ENCODE measurements at places on chromosomes 2 and 18.

DNA sequence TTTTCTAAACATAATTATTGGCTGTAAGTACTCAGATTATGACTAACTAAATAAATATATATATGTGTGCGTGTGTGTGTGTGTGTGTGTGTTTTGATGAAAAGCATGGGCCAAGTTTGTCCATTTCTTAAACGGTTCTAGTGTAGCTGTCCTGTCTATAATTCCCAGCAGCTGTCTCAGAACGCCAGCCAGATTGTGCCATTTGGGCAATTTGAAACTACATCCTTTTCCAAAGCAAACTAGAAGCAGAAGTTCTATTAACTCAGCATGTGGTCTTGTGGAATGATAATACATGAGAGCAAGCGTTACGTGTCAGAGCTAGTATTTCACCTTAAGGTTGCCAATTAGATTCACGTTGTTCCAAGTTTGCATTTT is 1.7 kb downstream of the ARHGAP28 start:
- DNase-seq, result no peak

GRCh38 chr2:209095432-209095831 is 328.4 kb upstream of the MAP2 start:
- no peak for DNase-seq

DNA sequence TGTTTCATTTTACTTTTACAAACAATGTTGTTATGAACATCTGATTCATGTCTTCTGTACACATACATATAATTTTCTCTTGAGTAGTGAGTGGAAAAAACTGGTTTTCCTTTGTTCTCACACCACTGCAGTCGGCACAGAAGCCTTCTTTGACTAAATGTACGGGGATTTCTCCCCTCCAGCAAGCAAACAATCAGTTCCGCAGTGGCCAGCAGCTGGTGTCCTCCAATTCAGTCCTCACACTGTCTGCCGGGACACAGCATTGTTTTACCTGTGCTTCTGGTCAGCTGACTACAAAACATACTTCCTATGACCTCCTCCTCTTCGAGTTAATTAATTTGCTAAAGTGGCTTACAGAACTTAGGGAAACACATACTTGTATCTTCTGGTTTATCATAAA is 202.8 kb downstream of the WDR7 start:
- no peak for DNase-seq

DNA sequence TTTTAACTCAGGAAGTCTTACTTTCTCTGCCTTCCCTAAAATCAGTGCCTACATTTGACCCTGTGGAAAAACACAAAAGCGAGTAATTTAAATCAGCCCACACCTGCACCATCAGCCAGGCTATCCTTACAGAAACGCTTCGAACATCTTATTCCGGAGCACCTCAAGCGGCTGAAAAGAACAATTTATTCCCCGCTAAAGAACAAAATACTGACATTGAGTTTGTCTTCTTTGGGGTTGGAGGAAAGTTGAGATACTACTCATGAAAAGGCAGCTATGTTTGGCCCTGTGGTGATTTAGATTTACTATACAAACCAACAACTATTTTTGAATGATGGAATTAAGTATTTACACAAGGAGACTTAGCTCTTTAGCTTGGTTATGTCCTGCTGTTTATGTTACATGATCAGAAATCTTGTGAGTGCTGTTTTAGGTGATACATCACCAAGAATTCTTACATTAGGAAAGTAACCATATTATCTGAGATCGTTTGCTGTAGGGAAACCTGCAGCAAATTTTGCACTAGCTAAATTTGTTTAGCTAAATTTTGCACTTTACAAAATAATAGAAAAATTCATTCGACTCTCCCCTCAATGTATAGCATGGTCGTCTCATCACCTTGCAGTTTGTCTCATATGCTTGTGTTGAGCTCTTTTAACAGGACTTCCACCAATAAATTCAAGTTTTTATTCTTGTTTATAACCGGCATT is 158.8 kb upstream of the SIX2 start:
- DNase-seq, result no peak

DNA sequence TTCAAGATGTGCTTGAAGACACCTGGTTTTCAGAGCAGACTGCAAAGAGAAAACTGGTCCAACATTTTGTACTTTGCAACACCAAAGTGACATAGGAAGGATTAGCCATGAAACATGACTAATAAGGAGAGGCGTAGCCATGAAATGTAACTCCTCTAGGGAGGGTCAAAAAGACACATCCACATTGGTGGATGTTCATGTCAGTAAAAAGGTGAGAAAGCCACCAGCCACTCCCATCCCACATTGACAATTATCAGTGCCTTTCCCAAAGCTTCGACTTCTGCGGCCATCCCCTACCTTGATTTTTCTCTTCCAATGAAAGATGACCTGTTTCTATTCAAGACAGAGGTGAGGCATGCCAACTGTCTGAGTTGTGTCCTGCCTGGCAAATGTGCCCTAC is 223.2 kb downstream of the ALK start:
- no peak for DNase-seq

GRCh38 chr2:42962508-42962953 is 170.1 kb upstream of the HAAO start:
- peak; percentile 39 for DNase-seq

DNA sequence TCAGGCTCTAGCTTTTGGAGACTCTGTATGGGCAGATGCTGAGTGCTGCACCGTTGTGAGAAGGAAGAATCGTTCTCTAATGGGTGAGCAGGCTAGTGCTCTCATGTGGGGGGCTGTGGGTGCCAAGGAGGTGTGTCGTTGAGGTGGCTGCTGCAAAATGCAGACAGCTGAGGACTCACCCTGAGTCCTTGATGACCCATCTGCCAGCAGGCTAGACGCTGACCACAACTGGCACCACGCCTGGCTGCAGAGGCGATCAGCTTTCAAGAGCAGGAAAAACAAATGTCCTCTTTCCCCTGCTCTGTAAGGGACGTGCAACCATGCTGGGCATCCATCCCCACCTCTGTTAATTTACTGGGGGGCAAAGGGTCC is 48.2 kb downstream of the HAUS1 start:
- no peak for DNase-seq

DNA sequence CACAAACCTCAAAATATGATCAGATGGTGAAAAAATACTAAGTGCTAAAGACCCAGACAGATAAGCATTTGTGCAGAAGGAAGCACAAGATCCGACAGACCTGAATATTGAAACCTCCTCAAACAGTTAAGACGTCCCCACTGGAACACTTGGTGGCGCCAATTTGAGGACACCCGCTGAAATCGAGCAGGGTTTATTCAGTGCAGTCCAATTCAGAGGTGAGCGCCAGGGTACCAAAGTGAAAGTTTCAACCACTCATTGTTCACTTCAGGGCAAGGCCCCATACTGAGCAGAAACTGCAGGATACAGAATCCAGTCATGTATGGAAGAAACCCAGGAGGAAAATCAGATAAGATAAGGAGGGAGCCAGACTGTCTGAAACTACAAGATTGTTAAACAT is 417.6 kb downstream of the LRRTM4 start:
- DNase-seq, result no peak

DNA sequence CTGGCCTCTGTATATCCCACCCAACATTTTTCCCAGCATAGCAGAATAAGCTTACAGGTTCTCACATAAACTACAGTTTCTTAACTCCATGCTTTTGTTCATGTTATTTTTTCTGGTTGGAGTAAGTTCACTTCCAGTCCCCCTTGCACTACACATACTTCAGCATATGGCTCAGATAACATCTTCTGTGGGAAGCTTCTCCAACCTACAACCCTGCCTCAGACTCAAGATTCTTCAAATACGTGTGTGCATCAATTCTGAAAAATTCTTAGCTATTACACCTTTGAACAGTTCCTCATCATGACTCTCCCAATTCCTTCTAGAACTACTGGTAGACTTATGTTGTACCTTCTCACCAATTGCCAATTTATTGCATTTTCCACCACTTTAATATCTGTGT is 7.5 kb upstream of the CPLX4 start:
- no peak for DNase-seq

- DNase-seq, result no peak
Observed at GRCh38 chr2:191892391-191892790, 45.5 kb upstream of the CAVIN2 start.

GRCh38 chr2:231344851-231345250 is 50.7 kb upstream of the B3GNT7 start:
- no peak for DNase-seq

GRCh38 chr18:58049000-58049688 is 5.1 kb downstream of the NEDD4L start:
- DNase-seq, result no peak

DNA sequence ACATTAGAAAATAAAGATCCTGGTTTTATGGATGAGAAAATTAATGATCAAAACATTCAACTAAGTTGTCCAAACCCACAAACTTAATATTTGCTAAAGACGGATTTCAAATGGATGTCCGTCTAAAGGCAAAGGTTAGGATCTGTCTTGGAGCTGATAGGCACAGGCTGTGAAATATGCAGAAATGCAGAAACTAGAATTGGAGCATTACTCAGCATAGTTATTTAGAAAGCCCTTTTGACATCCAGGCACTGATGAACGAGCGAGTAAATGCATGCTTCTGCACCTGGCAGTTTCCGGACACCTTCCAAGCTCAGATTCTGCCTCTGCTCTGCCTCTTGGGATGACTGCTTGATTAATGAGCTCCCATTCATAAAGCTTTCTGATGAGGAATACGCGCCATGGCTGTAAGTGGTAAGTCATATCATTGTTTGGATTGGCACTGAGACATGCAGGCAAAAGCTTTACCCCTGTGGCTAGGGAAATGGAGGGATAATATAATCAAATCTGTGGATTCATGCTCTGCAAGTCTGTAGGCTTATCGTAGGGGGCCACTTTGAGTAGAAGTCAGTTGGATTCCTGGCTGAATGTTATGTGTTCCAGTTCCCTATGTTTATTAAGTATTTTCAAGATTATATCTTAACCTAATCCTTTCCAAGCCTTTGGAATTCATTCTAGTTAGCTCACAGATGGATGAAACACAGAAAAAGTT is 2176.3 kb upstream of the CELF4 start:
- no peak for DNase-seq

- DNase-seq, result no peak
Observed at GRCh38 chr2:173053043-173053699, 22.5 kb upstream of the MAP3K20 start.

DNA sequence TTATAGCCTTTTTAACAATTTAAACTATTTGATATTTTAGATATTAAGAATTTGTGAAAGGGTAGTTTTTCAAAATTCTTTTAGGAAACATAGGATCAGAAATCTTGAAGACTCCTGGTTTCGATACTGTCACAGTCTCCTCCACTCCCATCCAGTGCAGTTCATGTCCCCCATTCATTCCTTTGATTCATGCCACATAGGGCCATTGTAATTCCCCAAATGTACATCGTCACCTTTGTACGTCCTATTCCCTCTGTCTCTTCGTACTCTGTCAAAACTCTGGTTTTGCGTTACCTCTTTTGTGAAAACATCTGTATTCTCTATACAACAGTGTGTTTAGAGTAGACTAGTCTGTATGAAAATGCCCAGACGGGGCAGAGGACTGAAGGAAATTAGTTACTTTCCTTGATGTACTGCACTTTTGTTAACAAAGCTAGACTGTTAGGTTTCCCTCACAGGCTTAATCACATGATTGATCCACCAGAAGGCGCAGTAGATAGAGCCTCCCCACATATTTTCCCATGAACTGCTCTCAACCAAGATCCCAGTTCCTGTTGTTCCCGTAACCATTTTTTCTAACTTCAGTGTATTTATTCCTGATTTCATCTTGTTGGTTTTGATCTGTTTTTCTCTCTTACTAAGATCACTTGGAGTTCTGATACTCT is 2.5 kb downstream of the MRPL35 start:
- no peak for DNase-seq

GRCh38 chr2:133200684-133201421 is 367.4 kb downstream of the NCKAP5 start:
- peak; percentile 91 for DNase-seq

DNA sequence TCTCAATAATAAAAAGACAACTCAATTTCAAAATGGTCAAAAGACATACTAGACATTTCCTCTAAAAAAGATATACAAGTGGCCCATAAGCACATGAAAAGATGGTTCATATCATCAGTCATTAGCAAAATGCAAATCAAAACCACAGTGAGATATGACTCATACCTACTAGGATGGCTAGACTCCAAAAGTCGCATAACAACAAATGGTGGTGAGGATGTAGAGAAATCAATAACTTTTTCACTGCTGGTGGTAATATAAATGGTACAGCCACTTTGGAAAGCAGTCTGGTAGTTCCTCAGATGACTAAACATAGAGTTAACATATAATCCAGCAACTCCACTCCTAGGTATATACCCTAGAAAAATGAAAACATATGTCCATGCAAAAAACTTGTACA is 242.3 kb upstream of the NOL4 start:
- no peak for DNase-seq
